ENCODE measurements at places on chromosomes 5 and 9.

GRCh38 chr5:173290477-173291131 lies 37.6 kb downstream of the STC2 start:
- peak; percentile 45 for DNase-seq
- peaks cover 42% of the 10 kb centered on the region for H3K4me1 ChIP-seq
- no peak overlapping the region for H3K27ac ChIP-seq
- peak overlapping the region; percentile 12 for H3K4me3 ChIP-seq

DNA sequence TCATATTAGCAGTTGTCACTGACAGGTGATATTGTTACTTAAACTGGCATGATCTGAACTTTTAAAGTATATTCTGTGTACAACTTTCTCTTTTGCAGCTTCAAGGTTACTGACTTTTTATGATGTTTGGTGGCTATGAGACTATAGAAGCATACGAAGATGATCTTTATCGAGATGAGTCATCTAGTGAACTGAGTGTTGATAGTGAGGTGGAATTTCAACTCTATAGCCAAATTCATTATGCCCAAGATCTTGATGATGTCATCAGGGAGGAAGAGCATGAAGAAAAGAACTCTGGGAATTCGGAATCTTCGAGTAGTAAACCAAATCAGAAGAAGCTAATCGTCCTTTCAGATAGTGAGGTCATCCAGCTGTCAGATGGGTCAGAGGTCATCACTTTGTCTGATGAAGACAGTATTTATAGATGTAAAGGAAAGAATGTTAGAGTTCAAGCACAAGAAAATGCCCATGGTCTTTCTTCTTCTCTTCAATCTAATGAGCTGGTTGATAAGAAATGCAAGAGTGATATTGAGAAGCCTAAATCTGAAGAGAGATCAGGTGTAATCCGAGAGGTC lies 5.9 kb downstream of the ZCCHC7 start:
- H3K27me3 ChIP-seq = no peaks in the 10 kb centered on the region
- no peak overlapping the region for H3K27ac ChIP-seq
- H3K36me3 ChIP-seq = peaks cover 10% of the 10 kb centered on the region
- no peaks in the 10 kb centered on the region for H3K4me1 ChIP-seq
- no peak overlapping the region for H3K4me3 ChIP-seq
- no peak for DNase-seq

GRCh38 chr5:108060340-108060739 lies 321.6 kb downstream of the FBXL17 start:
- no peak overlapping the region for H3K27ac ChIP-seq
- no peaks in the 10 kb centered on the region for H3K27me3 ChIP-seq
- no peak overlapping the region for H3K4me3 ChIP-seq
- no peaks in the 10 kb centered on the region for H3K4me1 ChIP-seq
- H3K36me3 ChIP-seq = no peaks in the 10 kb centered on the region

DNA sequence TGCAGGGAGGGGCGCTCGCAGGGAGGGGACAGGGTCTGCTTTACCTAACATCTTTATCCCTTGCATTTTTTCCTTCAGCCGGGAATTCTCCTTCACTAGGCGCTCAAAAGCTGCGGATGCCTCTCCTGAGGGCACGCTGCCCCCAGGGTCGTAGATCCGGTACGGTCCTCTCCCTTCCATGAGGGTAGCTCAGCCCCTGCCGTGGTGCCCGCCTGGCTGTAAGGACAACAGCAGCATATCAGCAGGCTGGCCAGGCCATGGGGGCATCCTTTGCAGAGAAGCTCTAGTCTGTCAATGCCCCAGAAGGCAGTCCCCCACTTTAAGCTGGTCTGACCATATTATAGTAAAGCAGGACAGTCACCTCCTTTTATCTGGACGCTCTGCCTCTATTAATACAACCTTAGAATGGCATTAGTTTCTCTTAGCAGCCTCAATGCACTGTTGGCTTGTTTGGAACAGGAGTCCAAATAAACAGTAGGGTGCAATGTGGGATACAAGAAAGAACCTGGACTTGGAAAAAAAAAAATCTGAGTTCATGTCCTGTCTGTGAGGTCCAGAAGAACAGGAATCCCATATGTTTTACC lies 15.8 kb downstream of the TNIP1 start:
- no peak overlapping the region for H3K27ac ChIP-seq
- no peak overlapping the region for H3K4me3 ChIP-seq
- peaks cover 25% of the 10 kb centered on the region for H3K4me1 ChIP-seq
- DNase-seq = no peak

GRCh38 chr5:169242175-169242848 lies 58.6 kb downstream of the SLIT3 start:
- no peak overlapping the region for H3K4me3 ChIP-seq
- DNase-seq = no peak
- no peaks in the 10 kb centered on the region for H3K27me3 ChIP-seq
- no peaks in the 10 kb centered on the region for H3K36me3 ChIP-seq
- H3K4me1 ChIP-seq = no peaks in the 10 kb centered on the region

All from SJCRH30 (cell line).